Fibroblast of villous mesenchyme (primary cell): ENCODE measurements at places on chromosomes 2 and 18.

DNA sequence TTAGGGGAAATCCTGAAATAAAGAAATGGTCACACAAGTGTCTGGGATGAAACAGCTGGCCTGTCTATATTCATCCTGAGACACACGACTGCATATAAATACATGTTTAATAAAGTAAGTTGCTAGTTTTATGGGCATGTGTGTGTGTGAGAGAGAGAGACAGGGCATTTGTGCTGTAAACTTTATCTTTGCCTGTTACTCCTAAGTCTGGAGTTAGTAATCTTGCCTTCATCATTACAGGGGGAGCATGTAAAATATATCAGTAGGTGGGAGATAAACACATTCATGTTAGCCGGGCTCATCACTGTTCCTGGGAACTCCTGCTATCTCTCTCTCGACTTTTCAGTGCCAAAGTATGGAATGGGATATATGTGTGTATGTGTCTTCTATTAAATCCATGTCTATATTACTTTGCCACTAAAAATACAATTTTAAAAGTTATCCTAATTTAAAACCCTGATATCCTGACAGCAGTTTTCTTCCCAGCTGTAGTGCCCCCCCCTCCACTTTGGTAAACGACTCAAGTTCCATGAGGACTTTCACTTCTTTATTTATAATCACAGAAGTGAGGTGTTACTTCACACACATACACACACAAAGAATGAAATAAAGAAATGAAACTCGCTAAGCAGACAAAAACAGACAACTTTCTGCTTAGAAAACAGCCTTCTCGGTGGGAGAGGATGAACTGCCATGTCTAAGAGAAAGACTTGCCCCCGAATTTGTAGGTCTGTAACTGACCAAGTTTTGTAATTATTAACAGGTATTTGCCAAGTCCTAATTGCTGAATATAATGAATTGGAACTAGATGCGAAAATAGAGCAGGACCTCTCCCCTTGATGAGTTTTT, 947 bp downstream of the ZEB2 start:
- DNase-seq = peak; percentile 64

GRCh38 chr2:88307817-88308216, 137.7 kb downstream of the THNSL2 start:
- DNase-seq = peak; percentile 1

DNA sequence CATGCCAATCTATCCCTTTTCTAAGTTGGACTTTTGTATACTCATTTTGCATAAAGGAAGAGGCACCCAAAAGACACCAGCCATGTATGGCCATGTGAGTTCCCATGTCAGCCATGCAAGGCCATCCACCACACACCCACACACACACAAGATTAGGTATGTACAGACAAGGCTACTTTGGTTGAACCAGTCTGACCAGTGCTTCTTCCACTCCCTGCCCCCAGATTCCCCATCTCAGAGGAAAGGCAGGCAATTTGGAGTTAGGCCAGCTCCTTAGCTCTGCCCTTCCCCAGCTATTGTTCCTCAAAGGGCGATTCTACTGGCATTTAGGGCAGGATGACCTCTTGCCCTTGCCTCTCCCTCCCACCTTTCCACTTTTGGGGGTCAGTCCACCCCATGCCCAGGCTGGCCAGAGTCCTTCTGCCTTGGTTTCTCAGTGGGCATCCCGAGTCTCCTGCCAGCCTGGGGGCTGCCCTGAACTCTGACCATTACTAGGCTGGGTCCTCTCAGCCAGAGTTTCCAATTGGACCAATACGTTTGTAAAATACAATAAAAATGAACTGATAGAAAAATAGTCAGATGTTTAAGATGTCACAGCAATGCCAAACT, 101.1 kb downstream of the ZBTB7C start:
- DNase-seq = no peak

- no peak for DNase-seq
Measured at GRCh38 chr2:240401308-240401707, 34.2 kb upstream of the GPC1 start.

- peak; percentile 89 for DNase-seq
Measured at GRCh38 chr2:178522950-178523595, 42.8 kb downstream of the PLEKHA3 start.

GRCh38 chr2:20494241-20494640, 47.4 kb downstream of the RHOB start:
- DNase-seq = peak; percentile 90

GRCh38 chr2:43877782-43878464, 39.2 kb downstream of the ABCG8 start:
- peak; percentile 59 for DNase-seq

DNA sequence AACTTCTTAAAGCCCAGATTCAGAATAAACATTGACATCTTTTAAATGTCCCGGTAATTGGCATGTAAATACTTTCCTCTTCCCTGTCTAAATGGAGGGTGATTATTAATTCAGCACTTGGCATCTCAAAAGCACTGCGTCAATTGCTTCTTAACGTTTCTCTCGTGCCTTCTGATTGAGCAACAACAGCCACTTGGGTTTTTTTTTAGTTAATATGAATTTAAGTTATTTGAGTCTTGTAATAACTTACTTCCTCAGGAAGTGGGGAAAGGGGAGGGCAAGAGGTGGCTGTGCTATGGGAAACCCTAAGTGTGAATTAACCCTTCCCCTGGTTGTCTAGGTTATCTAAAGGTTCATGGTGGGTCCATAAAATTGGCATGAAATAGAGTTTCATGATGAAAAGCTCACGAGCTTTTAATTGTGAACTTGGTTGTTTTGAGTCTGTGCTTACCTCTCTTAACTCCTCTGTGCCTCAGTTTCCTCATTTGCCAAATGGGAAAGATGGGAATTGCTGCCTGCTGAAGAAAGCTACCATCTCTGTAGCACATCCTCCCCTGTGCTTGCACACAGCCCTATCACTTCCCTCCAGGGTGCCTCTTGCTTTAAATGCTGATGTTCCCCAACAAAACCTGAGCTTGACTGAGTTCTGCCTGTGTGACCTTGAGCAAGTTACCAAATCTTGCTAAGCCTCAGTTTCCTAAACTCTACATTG, 126.3 kb upstream of the BCL2L11 start:
- DNase-seq = no peak
